ENCODE measurements at places on chromosomes 11 and 22. TPM values are rescaled to one million over a fixed set of nuclear protein-coding genes. Genes with fewer than 3 reads are reported as not detected.

The IL17REL gene
- total RNA-seq, result not detected

- DNase-seq, result no peak
These were observed 862 bp upstream of the CENATAC start for GRCh38 chr11:118996926-118997626.

- DNase-seq, result no peak
These were observed 71.1 kb downstream of the STIM1 start for GRCh38 chr11:3926458-3927095.

The INPP5J gene
- 3.5 TPM for total RNA-seq

The CDHR5 gene
- total RNA-seq, result not detected

DNA sequence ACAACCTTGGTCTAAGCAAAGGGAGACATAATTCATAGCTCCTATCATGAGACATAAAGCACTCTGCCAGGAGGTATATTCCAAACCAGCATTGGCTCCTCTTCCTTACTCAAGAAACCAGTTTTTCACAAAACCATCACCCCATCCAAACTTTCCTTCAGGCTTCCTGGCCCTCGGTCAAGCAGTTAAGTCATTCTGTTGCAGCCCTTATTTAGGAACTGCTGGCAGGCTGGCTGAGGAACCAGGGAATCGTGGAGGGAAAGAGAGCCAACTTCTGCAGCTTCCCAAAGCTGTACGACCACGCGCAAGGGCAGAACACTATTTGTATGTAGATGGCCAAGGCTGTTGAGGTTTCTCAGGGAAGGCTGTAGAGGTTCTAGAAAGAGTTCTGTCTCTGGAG, 680 bp downstream of the IFT46 start:
- no peak for DNase-seq

- DNase-seq, result no peak
These were observed 43.7 kb upstream of the CCDC34 start for GRCh38 chr11:27406498-27407354.

The MGAT3 gene
- 9.4 TPM for total RNA-seq

The PLEKHA7 gene
- 14.9 TPM for total RNA-seq

The MUC2 gene
- total RNA-seq, result not detected

The SYT13 gene
- 0.13 TPM for total RNA-seq

The RNF26 gene
- total RNA-seq, result 28.9 TPM

The HBB gene
- not detected for total RNA-seq

DNA sequence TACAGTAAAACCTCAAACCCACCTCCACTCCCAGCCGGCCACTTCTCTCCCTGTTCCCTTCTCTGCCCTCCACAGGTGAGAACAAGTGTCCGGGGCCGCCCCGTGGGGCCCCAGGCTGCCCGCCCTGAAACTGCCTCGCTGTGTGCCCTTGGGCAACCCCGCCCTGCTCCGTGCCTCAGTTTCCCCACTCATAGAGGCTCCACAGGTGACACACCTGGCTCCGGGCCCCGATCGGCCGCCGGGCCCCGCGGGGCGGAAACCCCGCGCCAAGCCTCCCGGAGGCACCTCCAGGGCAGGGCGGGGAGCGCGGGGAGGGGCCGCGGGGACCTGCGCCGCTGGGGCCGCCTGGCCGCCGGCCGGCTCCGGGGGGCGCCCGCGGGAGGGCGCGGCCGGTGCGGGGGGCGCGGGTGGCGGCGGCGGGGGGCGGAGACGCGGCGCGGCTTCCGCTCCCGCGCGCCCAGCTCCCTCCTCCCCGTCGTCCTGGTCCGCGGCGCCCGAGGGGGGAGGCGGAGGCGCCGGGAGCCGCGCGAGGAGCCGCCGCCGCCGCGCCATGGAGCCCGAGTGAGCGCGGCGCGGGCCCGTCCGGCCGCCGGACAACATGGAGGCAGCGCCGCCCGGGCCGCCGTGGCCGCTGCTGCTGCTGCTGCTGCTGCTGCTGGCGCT, at the start of gene LRP5:
TSS of gene LRP5 (plus strand) at position 475 of the 663 bp plus-strand sequence. CDS start at position 599, 124 bp downstream.
- no peak for DNase-seq

DNA sequence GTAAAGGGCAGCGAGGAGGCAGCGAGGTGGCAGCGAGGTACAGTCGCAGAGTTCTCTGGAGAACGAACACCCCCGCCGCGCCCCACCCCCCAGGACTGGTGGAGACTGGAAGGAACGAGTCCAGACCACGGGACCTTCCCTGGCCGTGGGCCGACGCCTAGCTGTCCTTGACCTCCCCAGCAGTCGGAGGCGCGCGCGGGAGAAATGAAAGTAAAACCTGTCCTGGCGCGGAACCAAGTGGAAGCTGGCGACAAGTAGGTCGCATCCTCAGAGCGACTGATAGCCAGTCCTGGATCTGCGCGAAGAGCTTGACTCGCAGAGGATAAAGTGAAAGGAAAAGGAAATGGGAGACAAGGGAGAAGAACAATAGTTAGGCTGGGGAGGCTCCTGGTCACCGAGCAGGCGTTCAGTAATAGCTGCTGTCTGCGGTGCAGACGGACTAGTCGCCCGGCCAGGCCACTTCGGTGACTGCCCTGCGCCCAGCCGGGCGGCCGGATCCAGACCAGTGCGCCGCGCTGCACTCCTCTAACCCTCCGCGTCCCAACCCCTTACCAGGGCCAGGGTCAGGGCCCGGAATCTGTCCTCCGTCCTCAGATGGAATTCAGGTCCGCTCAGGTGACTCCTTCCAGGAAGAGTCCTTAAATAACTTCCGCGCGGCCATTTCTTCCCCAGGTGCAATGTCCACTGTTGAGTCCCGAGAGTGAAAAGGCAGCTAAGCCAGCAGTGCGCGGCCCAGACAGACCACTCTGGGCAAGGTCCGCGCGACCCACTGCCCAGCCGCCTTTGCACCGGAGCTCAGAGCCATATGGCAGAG, 1.9 kb upstream of the ADM start:
- DNase-seq, result peak; percentile 91

- no peak for DNase-seq
These were observed 9.6 kb downstream of the CHST1 start for GRCh38 chr11:45655831-45656230.

The OR5A1 gene
- not detected for total RNA-seq

The PRR14L gene
- total RNA-seq, result 48.2 TPM

- DNase-seq, result no peak
These were observed 33.8 kb upstream of the OR9G4 start for GRCh38 chr11:56782167-56782847.

The SCN3B gene
- total RNA-seq, result not detected

DNA sequence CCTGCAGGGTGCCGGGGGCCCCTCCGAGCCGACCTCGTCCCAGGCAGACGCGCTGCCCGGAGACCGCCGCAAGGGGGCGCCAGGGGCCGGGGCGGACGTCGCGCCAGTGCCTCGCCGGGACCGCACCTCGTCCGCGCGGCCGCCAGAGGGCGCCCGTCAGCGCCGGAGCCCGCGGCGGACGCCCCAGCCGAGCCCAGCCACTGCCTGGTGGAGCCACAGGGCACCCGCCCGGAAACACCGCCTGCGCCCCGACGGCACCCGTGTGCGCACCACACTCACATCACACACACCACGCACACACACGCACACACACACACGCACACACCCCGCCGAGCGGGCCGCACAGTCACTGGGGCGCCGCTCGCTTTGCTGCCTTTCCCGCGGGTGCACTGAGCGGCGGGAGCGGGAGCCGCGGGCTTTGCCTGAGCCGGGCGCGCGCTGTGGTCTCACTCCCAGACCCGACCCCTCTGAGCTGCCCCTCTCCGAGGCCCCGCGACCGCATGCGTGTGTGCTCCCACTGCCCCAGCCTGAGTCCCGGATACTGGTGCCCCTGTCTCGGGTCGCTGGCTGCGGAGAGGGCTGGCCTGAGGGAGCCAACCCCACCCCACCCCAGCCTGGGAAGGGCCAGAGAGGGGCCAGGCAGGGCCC, 449.3 kb downstream of the OPCML start:
- DNase-seq, result peak; percentile 92

DNA sequence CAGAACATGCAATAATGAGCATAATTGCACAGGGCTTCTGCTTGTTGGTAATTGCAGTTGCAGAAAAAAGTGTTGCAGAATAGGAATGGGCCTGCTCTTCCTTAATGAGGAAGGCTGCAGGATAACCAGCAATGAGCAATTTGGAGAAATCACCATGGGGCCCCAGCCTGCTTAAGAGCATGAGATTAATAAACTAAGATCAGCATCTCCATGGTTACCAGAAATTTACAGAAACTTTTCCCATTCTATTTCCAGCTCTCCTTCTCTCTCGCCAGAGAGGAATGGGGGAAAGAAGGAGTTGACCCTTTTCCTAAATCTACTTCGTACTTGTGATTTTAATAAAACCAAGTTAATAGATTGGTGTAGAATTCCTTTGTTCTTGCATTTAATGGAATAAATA, 80.9 kb upstream of the CSNK2A3 start:
- no peak for DNase-seq

GRCh38 chr22:48423481-48423911, 1404.2 kb downstream of the BRD1 start:
- no peak for DNase-seq

DNA sequence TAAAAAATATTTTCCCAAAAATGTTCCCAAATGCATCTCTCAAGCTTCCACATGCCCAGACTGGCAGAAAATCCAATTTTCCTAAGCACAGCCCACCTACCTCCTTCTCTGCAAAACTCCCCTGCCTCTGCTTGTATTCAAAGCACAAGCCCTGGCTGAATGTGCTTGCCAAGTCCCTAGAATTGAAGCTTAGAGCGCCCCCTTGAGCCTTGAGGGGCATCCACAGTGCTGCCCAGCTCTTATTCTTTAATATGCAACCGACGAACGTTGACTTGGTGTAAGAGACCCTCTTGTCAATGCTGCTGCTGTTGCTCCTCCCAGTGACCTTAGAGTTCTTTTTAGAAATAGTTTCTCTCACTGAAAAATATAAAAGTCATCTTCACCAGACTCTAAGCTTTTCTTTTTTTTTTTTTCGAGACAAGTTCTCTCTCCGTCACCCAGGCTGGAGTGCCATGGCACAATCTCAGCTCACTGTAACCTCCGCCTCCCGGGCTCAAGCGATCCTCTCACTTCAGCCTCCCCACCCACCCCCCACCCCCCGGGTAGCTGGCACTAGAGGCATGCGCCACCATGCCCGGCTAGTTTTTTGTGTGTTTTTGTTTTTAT, 63.5 kb upstream of the CAPRIN1 start:
- DNase-seq, result no peak

The OR8U1 gene
- not detected for total RNA-seq

DNA sequence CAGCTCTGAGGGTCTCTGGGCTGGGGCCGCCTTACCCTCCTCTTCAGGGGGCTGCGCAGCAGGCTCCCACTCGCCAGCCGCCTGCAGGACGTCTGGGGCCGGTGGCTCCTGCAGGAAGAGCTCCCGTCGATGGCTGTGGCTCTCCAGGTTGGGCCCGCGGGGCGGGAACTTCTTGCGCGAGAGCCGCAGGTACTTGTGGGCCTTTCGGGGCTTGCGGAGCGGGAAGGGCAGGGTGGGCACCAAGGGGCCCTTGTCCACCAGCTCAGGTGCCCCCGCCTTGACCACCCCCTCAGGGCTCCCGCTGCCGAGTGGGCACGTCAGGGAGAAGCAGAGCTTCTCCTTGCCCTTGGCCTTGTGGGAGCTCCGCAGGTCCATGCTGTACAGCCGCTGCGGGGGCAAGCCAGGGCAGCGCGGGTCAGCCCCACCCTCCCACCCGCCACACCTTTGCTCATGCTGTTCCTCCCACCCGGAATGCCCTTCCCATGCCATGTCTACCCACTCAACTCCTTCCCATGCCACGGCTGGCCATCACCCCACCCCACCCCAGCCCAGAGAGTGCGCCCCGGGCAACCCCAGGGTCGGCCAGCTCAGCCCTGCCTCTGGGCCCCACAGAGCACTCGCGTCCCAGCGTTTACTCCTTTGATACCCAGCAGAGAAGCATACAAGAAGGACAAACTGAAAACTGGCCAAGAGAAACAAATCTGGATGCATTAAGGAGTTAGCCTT, 18.0 kb downstream of the CBX7 start:
- peak; percentile 83 for DNase-seq

DNA sequence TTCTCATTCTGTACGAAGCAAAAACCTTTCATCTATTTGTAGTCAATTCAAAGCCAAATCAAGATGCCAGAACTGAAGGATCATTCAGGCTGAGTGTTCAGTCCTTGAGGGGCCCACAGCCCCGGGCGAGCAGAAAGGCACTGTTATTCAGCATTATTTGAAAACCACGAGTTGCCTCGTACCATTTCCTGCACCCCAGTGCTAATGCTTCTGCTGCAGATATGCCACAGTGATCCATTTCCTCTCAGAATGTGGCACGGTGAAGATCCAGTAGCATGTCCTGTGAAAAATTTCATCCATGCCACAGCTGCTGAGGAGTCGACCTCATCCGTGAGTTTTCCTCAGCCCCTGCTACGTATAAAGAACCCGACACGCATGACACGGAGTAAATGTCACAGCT, 85.4 kb downstream of the OSBP2 start:
- DNase-seq, result no peak

The FREY1 gene
- 1.5 TPM for total RNA-seq

GRCh38 chr11:10490398-10491241, 35.6 kb downstream of the AMPD3 start:
- peak; percentile 86 for DNase-seq

DNA sequence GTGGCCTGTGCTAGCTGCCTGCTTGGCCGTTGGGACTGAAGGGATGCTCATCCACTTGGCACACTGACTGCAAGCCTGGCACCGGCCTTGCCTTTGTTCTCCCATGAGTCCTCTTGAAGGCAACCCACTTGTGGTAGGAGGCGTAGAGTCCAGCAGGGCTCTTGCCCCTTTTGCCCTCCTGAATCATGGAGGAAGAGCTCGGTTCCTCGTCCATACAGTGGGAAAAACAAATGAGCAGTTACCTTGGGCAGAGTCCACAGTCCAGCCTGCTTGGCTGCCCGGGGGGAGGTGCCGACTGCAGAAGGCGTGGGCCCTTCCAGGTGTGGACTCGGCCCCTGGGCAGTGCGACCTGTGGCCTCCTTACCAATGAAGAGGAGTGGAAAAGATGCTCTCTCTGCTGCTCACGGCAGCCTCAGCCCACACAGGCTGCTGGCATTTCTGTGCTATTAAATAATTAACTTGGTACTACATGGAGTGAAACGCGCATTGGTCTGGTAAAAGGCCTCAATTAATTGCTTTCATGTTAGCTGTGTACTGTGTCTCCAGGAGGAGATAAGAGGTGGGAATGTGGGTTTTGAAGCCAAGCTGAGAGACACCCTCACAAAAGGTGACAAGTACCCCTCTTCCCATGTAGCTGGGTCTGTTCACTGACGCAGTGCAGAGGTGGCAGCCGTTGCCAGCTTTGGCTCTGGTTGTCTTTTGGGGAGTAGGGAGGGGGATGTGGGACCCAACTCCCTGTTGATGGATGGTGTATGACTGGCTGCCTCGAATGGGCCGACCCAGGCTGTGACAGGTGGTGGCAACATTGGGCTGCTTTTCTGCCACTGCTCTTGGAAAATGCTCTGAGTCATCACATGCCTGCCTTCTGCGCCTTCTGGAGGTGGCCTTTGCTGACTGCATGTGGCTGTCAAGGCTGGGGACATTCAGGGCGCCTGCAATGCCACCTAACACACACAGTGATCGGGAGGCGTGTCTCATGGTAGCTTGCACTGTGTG, 26.8 kb upstream of the B3GAT1 start:
- DNase-seq, result no peak

The STK33 gene
- 0.65 TPM for total RNA-seq

DNA sequence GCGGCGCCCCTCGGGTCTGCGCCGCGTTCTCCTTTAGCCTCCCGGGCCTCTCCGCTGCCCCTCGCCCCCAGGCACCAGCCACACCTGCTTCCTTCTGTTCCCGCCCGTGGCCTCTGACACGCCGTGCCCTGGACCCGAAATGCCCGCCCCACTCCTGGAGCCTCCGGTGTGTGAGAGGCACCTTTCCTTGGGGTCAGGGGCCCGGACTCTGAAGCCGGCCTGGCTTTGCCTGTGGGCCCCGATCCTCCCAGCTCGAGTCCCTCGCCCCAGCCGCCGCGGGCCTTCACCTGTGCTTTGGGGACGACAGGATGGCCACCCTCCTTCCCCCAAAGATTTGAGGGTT, 661 bp upstream of the CDPF1 start:
- no peak for DNase-seq

GRCh38 chr11:12808519-12808918, 134.3 kb downstream of the TEAD1 start:
- DNase-seq, result no peak
